ENCODE measurements at places on chromosomes 7 and 10.
A peak's percentile ranks its signal among the peaks of the same experiment; 100 is the strongest.

DNA sequence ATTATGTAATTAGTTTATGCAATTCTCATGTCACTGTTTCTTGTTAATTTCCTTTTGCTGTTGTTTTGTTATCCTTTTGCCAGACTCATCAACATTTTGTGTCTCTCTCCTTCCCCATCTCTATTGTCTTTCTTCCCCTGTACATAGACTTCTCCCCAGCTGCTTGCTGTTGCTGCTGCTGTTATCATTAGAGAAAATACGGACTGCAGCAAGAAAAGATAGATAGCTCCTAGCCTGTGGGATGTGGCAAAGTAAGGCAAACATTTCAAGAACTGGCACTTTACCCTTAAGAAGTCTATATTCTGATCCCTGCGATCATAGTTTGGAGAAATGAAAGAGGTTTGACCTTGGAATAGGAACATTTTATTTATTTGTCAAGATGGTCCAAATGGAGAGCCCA is 162.2 kb downstream of the AOAH start:
- DNase-seq: peak; percentile 13

- no peak for DNase-seq
Measured at GRCh38 chr7:156435486-156436231, 204.9 kb upstream of the RNF32 start.

GRCh38 chr7:72098807-72099580 is 313.1 kb downstream of the CALN1 start:
- no peak for DNase-seq

DNA sequence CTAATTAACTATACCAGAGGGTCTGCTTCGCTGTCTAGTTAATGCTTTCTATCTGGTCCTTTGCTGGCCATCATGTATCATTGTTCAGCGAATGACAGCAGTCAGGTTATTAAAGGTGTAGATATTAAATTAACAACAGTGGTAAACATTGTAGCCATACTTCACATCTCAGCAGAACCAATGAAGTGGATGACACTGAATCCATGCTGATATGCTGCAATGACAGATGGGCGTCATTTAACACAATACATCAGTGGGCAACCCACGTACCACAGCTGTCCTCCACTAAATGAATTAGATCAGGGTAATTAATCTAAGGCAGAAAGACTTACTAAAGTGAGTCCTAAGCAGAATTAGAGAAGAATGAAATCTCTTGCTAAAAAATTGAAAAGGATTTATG is 767.2 kb downstream of the NXPH1 start:
- DNase-seq: no peak

GRCh38 chr10:84523526-84523925 is 195.1 kb downstream of the CCSER2 start:
- no peak for DNase-seq

- no peak for DNase-seq
Measured at GRCh38 chr7:158431055-158431940, 156.3 kb downstream of the PTPRN2 start.

- peak; percentile 6 for DNase-seq
Measured at GRCh38 chr7:141071260-141071854, 2.5 kb upstream of the TMEM178B start.

DNA sequence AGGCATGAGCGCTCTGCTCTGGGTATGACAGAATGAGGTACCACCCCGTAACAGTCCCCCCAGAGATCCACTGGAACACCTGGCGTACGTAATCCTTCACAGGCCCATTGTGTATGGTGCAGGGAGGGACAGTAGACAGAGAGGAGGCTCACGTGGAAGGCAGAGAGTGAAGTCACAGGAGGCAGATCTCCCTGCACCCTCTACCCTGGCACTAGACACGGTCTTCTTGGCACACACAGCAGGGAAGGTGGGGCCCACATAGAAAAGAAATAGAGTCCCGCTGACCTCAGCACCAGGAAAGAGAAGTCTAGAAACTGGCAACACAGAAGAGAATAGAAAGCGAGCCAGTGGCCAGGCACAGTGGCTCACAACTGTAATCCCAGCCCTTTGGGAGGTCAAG is 51.9 kb downstream of the SLC29A4 start:
- no peak for DNase-seq

DNA sequence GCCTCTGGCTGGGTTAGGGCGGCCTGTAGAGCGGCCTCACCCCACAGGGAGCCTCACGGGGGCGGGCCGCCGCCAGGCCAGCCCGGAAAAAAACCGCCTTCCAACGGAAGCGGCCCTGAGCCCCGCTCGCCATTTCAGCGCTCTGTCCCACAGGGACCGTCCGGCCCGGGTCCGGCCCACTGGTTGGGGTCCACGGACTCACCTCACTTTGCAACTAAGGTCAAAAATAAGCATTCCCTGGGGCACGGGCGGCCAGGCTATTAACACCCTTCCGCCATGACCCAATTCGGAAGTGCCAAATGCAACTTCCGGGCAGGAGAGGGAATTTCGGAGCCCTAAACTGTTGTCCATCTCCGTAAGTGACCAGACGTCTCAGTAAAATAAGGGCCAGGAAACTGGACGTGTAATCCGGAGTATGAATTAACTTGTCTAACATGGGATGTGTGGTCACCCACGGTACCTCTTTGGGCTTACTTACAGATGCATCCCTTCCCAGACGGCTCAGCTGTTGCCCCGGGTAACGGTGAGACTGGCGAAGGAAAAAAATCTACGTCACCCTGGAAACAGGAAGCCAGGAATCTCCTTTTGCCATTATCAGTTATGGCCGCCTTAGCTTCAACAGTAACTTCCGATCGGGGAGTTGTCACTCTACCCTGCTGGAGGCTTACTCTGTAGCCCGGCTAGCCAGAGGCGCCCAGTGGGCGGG is at the start of gene BBIP1:
BBIP1 (minus strand) TSS at position 538 of the 706 bp plus-strand sequence. CDS start 1,023 bp downstream, outside the sequence.
- peak; percentile 100 for DNase-seq

- peak; percentile 4 for DNase-seq
Measured at GRCh38 chr7:36852017-36852416, 127.7 kb upstream of the AOAH start.

- DNase-seq: no peak
Measured at GRCh38 chr7:71988201-71988600, 423.9 kb downstream of the CALN1 start.

DNA sequence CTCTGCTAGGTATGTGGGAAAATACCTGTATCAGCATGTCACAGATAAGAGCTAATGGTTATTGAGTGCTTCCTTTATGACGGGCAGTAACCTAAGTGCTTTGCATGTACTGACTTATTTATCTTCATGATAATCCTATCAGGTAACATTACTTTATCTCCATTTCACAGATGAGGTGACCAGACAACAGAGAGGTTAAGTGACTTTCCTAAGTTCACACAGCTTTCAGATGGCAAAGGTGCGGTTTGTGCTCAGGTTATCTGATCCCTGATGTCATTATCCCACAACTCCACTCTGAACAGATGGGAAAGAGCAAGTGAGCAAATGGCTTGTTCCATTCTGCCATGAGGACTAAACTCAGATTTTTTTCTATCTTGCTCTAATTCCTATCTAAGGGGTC is 217.0 kb upstream of the PODXL start:
- DNase-seq: no peak

- no peak for DNase-seq
Measured at GRCh38 chr10:132784866-132785722, 853 bp downstream of the NKX6-2 start.

- DNase-seq: no peak
Measured at GRCh38 chr7:44094883-44095592, 9.1 kb upstream of the AEBP1 start.

GRCh38 chr7:30886608-30887011 is 25.0 kb upstream of the AQP1 start:
- no peak for DNase-seq

DNA sequence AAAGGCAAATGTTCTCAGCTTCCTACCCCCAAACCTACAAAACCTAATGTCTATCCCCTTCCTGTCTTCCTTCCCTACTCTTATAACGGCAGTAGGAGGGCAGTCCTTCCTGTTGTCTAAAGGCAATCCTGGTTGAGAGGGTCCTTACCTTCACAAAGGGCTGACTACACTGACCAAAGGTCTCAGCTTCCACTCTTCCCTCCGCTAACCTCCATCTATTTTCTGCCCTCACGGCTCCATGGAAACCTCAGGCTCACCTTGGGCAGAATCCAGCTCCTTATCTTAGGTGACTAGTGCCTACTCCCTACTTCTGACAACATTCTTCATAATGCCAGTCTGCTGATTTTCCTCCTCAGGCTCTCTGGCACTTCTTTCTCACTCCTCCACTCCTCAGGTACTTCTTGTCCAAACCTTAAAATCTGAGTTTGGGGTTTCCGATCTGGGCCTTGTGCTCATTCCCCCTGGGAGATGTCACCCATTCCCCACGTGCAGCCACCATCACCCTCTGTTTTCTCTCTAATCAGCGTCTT is 542 bp downstream of the FBXL13 start:
- DNase-seq: no peak

GRCh38 chr10:76559892-76560220 is 1077.8 kb downstream of the KCNMA1 start:
- no peak for DNase-seq

- DNase-seq: peak; percentile 57
Measured at GRCh38 chr10:11521860-11522259, 89.6 kb downstream of the USP6NL start.

DNA sequence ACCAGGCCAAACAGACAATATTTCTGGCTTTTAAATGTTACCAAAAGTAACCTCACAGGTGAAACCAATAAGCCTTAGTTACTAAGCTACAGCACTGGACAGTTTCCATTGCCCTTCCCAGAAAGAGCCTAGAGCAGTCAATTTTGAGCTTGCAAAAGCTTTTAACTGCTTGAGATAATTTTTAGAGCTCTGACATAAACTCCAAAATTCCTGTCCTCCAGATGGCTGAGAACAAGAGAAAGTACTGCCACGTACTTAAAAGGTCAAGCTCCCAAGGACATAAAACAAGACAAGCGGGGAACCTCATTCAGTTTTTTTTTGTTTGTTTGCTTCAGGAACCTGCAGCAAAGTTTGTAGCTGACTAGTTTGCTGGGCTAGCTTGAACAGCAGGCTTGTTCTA is 54.1 kb downstream of the BBS9 start:
- DNase-seq: no peak

DNA sequence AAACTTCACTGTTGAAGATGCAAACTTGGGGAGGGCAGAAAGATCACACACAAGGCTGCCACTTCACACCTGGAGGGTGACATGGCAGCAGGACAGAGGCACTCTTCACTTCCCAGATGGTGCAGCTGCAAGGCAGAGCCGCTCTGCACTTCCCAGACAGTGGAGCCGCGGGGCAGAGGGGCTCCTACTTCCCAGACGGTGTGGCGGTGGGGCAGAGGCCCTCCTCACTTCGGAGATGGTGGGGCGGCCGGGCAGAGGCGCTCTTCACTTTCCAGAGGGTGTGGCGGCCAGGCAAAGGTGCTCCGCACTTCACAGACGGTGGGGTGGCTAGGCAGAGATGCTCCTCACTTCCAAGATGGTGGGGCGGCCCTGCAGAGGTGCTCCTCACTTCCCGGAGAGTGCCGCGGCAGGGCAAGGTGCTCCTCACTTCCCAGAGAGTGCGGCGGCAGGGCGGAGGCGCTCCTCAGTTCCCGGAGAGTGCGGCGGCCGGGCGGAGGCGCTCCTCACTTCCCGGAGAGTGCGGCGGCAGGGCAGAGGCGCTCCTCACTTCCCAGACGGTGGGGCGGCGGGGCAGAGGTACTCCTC is 58.3 kb upstream of the PPP1R9A start:
- DNase-seq: no peak

DNA sequence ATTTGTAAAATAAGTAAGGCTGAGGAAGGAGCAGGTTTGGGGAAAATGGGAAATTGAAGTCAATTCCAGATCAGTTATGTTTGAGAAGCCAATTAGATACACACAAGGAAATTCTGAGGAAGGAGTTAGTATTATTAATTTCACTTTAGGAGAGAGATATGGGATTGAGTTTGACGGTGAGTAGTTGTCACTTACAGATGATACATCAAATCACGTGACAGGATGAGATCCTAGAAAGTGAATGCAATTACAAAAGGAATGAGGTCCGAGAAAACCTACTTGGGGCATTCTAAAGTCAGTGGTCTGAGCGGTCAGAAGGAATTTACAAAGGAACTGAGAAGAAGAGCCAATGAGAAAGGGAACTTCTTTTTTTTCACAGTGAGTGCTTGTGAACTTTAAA is 364.3 kb upstream of the TMEM229A start:
- DNase-seq: no peak

DNA sequence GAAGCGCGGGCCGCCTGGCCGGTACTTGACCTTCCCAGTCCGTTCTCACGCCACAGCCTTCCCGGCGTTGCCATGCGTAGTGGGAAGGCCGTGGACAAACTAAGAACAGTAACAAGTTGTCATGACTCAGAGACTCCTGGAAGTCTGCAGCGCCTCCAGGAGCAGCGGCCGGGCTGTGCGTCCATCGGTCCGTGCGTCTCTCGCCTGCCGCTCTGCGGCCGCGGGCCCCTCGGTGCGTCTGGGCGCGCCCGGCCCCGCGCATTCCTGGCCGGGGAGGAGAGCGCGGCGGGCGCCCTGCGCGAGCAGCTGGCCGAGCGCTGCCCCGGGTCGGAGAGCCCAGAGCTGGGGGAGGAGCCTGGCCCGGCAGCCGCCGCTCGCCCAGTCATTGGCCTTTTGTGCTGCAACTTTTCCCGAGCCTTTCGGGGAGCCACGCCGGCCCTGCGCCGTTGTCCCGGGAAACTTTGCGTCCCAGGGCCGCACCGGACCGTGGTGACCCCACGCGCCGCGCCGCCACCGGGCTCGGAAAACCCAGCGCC is 123.7 kb downstream of the TACC2 start:
- peak; percentile 10 for DNase-seq

DNA sequence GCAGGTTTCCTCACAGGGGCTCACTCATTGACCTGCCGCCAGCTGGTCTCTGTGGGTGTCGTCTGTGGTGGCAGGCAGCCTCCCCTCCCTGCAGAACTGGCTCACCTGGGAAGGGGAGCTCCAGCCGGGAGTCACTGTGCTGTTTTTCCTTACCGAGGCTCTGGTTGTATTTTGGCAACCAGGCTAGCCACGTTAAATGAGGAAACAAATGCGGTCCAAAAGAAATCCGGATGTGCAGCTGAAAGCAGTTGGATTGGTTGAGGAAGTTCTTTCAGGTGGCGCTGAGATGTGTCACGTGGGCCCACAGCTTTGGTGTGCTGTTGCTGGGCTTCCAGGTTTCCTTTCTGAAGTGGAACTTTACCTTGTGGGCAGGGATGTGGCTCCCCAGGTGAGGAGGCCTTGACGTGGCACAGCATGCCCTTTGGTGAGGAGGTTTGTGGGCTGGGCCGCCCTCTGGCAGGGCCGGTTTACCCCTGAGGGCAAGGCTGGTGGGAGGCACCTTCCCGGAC is 14.2 kb downstream of the MTURN start:
- peak; percentile 26 for DNase-seq

- no peak for DNase-seq
Measured at GRCh38 chr7:136698231-136698630, 170.2 kb upstream of the CHRM2 start.

- no peak for DNase-seq
Measured at GRCh38 chr10:33126742-33127141, 168.7 kb upstream of the ITGB1 start.

- no peak for DNase-seq
Measured at GRCh38 chr7:138919216-138919615, 62.0 kb downstream of the KIAA1549 start.

Data from inflammatory macrophage treated with lipopolysaccharide for 4 hours (primary cell).